ENCODE measurements at places on chromosomes 5 and 9. TPM values are rescaled to one million over a fixed set of nuclear protein-coding genes. Genes with fewer than 3 reads are reported as not detected.

GRCh38 chr9:105697871-105698270, 3.5 kb downstream of the TMEM38B start:
- no peak for DNase-seq

DNA sequence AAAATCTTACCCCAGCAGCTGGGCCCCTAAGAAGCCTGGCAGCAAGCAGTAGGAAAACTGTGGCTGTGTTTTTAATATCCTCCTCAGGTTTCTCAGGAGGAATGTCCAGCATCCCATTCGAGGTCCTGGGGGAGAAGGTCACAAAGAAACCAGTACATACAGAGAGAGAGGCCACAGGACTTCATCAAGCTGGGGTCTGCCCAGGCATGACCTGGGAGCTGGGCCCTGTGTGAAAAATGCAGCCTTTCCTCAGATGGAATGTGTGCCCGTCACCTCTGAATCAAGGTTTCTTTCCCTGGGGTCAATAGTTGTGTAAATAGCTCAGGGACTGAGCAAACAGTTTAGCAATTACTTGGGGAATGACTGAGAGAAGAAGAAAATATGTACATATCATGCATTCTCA, 33.9 kb upstream of the RAD23B start:
- DNase-seq: no peak

DNA sequence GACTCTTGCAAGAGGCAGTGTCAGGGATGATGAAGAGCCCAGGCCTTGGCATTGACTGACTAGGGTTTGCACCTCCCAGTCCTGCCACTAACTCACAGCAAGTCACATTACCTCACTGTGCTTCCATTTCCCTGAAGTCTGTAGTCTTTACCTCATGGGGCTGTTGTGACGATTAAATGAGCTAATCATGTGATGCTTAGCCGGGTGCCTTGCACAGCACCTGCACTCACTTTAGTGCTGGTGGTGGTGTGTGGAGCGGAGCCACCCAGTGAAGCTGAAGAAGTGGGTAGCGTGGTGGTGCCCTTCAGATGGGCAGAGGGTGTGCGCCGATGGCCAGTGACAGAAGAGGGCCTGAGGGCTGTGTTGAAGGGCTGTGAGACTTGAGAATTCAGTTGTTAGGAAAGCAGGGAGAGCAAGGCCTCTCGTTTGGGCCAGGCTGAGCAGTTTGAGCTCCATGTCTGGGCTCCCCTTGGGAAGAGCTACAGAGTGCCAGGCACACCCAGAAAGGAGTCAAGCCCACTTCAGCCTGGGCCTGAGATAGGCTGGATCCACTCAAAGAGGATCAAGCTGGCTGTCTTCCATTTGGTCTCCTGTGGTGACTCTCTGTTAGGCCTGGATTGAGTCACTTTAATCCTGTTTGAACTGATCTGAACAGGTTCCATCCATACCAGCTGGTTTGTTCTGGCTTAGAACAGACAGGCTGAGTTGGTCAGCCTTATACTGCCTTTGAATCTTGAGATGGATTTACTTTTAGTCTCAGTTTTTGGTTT, 42.5 kb downstream of the RALGPS1 start:
- no peak for DNase-seq

GRCh38 chr9:112620388-112620787, 97.5 kb downstream of the INIP start:
- DNase-seq: no peak

DNA sequence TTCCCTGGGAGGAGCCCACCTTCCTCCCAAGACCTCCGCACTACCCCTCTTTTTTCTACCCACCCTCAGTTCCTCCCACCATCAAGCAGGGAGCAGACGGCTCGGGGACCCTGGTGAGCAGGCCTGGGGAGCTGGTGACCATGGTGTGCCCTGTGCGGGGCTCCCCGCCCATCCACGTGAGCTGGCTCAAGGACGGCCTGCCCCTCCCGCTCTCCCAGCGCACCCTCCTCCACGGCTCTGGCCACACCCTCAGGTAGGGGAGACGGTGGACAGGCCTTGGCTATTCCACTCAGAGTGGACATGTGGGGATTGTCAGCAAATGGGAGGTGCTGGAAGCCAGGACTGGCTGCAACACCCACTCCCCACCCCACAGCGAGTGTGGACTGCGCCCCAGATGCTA, 52.9 kb upstream of the ASS1 start:
- DNase-seq: peak; percentile 55

DNA sequence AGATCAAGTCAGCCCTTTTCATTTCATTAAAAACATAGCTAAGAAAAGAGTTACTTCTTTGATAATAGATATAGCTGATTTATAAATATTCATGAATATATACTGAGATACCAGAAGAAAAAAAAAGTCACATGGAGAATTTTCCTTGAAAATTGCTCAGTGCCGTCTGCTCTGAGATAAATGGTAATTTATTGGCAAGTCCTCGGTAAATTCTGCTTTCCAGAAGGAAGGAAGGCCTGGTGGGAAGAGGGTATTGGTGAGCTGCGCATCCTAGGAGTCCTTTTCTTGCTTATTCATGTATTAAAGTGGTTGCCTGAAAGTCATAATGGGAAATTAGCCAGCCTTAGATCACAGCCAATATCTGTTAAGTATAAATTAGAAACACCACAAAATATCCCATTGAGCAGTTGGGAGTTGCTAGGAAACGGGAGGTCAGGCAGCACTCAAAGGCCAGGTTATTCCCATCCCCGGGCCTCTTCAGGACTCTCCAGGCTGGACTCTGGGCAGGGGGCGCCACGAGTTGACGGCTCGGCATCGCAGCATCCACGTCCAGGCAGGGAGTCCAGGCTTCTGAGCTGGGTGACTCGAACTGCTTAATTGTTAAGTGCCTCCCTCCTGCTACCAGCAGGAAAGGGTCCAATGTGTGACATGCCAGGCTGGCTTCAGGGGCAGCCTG, 116.7 kb upstream of the RETREG1 start:
- DNase-seq: no peak

DNA sequence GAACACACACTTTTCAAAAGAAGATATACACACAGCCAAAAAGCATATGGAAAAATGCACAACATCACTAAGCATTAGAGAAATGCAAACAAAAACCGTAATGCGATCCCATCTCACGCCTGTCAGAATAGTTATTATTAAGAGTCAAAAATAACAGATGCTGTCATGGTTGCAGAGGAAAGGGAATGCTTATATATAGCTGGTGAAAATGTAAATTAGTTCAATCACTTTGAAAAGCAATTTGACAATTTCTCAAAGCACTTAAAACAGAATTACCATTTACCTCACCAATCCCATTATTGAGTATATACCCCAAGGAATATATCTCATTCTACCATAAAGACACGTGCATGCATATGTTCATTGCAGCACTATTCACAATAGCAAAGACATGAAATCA, 126.8 kb upstream of the MRPS30 start:
- no peak for DNase-seq

- no peak for DNase-seq
Measured at GRCh38 chr5:102801371-102801770, 46.3 kb downstream of the PAM start.

DNA sequence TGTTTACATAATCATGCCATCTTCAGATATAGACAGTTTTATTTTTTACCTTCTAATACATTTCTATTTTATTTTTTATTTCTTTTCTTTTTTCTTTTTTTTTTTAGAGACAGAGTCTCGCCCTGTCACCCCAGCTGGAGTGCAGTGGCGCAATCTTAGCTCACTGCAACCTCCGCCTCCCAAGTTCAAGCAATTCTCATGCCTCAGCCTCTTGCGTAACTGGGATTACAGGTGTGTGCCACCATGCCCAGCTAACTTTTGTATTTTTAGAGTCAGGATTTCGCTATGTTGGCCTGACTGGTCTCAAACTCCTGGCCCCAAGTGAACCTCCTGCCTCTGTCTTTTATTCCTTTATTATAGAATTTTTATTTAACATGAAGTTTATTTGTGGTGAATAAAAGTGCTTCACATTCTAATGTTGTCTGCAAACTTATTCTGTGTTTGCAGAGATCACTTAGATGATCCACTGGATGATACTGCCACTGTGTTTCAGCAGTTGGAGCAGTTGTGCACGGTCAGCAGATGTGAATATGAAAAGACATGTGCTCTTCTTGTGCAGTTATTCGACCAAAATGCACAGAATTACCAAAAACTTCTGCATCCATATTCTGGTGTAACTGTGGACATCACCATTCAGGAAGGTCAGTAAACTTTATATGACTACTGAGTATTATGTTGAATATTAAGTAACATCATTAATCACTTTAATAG, 62.2 kb downstream of the RANBP17 start:
- no peak for DNase-seq

GRCh38 chr9:68844157-68844556, 139.1 kb downstream of the PIP5K1B start:
- DNase-seq: no peak

DNA sequence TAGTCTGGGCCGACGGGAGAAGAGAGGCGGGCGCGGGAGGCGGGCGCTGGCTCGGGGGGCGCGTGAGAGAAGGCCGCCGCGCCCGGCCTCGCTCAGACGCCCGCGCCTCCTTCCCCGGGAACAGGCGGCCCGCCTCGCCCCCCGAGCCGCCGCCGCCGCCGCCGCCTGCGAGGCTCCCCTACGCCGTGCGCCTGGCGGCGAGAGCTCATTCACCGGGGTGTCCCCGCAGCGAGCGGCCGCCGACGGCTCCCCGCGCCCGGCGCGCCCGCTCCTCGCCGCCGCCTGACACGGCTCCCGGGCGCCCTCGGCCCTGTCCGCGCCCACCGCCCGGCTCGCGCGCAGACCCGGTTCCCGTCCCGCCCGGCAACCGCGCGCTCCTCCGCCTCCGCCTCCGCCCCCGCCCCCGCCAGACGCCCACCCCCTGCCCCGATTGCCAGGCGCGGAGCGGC, at the start of gene GNAQ:
GNAQ (minus strand) TSS at position 368 of the 449 bp plus-strand sequence. CDS start 576 bp downstream, outside the sequence.
- DNase-seq: peak; percentile 40

DNA sequence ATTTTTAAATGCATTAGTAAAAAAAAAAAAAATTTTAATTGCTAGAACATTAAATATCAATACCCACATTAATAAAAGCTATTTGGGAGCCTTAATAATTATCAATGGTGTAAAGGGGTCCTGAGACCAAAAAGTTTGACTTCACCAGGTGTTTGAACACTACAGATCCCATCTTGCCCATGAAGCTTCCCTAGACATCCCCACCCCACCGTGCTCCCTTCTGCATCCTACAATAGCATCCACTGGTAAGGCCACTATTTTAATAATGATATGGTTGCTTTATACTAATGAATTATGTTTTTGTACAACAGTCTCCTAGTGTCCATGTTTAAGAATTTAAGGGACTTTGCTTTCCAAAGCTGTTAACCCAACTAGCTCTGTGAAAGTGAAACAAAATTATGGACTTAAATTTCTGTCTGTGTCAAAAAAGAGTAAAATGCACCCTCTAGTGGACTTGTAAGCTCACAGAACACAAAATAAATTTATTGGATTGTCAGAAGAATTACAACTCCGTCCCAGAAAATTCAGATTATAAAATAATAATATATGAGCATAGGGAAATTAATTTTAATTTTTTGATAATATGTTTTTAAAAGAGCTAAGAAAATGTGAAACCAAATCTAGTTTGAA, 76.0 kb downstream of the ARL15 start:
- no peak for DNase-seq

GRCh38 chr5:137273511-137273910, 225.6 kb downstream of the SPOCK1 start:
- no peak for DNase-seq

- peak; percentile 43 for DNase-seq
Measured at GRCh38 chr9:2053883-2054845, 39.0 kb downstream of the SMARCA2 start.

GRCh38 chr9:134408939-134409737, 82.9 kb downstream of the RXRA start:
- no peak for DNase-seq

- no peak for DNase-seq
Measured at GRCh38 chr5:154791535-154791934, 36.4 kb downstream of the LARP1 start.

DNA sequence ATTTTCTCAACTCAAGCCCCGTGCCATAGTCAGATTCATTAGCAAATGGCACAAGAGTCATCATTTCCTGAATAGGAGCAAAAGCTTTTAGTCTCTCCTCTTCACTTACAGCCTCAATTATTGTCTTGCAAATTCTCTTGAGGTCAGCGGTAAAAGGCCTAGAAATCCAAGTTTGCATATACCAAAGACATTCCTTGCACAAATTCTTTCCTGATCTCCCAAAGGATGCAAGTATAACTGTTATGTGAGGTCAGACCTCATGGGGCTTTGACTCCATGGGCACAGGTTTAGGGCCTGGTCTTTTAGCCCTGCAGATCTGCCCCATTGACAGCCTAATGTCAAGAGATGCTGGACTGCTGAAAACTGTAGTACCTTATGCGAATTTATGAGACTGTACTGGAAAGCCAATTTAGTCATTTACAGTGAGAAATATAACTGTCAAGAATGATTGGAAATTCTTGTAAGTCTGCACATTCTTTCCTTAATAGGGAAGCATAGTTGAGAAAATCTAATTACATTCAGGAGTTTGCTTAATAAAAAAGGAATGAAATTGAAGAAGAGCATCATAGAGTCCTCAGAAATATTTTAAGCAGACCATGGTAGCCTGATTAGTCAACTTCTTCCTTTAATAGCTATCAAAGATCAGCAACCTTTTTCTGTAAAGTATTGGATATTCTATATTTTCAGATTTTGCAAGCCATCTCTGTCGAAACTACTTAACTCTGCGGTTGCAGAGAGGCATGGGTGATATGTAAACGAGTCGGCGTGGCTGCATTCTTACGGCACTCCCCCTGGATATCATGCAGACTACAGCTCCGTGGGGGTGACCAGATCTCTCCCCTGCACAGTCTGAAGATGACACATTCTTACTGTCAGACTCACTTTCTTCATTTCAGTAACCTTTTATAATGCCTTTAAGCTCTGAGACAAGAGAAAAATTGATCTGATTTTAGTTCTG, 45.2 kb downstream of the GCNT4 start:
- no peak for DNase-seq

DNA sequence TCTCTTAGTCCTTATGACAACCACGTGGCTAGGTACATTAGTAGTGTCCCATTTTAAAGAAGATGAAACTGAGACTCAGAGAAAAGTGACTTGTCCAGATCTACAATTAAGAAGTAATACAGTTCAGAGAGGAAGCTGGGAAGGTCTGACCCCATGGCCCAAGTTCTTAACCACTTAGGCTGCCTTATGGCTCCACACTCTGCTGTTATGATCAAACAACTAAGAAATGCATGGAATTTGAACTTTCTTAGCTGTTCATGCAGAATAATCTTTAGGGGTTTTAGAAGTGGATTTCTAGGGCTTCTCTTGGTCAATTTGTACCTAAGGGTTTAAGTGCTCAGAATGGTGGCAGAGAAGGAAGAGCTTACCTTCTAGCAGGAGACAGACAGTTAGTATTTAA, 128.0 kb upstream of the MSX2 start:
- DNase-seq: no peak

TNFSF15 gene
- 0.89 TPM for total RNA-seq

SLC34A3 gene
- total RNA-seq: not detected

HCN1 gene
- total RNA-seq: 0.06 TPM

PCDHGB7 gene
- total RNA-seq: 4.2 TPM

BTNL8 gene
- 134 TPM for total RNA-seq

IL4 gene
- not detected for total RNA-seq

CRAT gene
- 76.1 TPM for total RNA-seq

SLC22A4 gene
- total RNA-seq: 3.8 TPM

CYLC2 gene
- not detected for total RNA-seq
